ENCODE measurements at places on chromosomes 3 and 15.

- DNase-seq = no peak
Measured at GRCh38 chr15:55959744-55960447, 33.5 kb downstream of the NEDD4 start.

GRCh38 chr3:99579246-99579645 is 59.1 kb upstream of the COL8A1 start:
- peak; percentile 67 for DNase-seq

- DNase-seq = no peak
Measured at GRCh38 chr15:38192496-38192895, 60.1 kb upstream of the SPRED1 start.

DNA sequence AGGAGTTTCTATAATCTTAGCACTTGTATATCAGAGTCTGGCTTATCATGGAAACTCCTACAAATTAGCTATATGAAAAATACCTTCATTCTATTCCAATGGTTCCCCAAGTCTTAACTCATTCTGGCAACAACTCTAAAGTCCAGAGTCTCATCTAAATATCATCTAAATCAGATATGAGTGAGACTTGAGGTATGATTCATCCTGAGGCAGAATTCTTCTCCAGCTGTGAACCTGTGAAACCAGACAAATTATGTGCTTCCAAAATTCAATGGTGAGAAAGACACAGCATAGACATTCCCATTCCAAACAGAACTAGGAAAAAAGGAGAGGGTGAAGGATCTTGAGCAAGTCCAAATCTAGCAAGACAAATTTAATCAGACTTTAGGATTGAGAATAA is 138.8 kb downstream of the THRB start:
- DNase-seq = no peak

GRCh38 chr3:155585384-155585783 is 159.5 kb downstream of the PLCH1 start:
- DNase-seq = no peak

DNA sequence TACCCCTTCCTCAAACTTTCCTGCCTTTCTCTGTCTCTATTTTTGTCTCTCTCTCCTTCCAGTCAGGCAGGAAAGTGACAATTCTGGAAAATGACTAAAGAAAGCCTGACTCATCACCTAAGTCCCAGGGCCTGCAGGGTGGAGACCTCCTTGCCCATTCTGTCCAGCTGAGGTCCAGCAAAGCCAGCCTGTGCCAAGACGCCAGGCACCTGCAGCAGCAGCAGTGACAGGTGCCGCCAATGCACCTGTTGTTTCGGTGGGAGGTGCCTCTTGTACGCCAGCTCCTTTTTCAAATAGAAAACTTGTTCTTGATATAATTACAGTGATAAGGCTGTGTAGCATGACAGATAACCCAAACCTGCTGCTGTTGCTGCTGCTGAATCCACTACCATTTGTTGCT is 501.3 kb downstream of the NTRK3 start:
- peak; percentile 22 for DNase-seq

- DNase-seq = peak; percentile 92
Measured at GRCh38 chr15:63503739-63504246, 600 bp upstream of the USP3 start.

- peak; percentile 3 for DNase-seq
Measured at GRCh38 chr3:83514130-83514914, 1444.5 kb upstream of the CADM2 start.

GRCh38 chr3:47678446-47679338 is 100.0 kb upstream of the CSPG5 start:
- no peak for DNase-seq

DNA sequence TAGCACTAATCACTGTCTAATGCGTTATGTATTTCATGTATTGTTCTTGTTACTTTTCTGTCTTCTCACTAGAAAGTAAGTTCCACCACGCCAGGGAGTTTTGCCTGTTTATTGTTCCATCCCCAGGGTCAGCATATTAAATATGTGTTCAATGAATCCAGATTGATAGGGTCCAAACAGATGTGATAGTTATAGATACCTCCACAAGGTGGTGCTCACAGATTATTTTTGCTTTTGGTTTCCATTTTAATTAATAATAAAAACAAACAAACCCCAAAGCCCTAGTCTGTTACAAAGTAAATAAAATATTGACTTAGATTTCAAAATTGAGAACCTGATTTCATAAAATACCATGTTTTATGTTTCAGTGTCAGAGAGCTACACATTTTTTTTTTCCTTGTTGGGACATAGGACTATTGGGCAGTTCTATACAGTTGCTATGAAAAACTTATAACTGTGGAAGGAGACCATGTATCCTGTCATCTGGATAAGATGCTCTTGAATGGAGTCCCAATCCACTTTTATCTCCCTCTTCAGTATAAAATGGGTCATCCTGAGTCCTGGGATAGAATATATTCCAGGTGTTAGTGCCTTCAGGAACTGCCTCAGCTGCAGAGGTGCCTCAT is 12.4 kb downstream of the OTOL1 start:
- DNase-seq = peak; percentile 36

- peak; percentile 75 for DNase-seq
Measured at GRCh38 chr3:11499144-11499543, 144.6 kb downstream of the VGLL4 start.

GRCh38 chr3:12774619-12775018 is 15.6 kb upstream of the TMEM40 start:
- no peak for DNase-seq

DNA sequence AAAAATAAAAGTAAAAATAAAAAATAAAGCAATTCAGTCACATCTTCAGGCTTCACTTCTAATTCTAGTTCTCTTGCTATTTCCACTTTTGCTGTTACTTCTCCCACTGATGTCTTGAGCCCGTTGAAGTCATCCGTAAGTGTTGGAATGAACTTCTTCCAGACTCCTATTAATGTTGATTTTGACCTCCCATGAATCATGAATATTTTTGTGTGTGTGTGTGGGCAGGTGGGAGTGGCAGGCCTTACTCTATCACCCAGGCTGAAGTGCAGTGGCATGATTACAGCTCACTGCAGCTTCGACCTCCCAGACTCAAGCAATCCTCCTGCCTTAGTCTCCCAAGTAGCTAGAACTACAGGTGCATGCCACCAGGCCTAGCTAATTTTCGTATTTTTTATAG is 10.7 kb downstream of the USP4 start:
- no peak for DNase-seq

GRCh38 chr3:186938716-186939115 is 8.4 kb downstream of the ST6GAL1 start:
- DNase-seq = peak; percentile 40

DNA sequence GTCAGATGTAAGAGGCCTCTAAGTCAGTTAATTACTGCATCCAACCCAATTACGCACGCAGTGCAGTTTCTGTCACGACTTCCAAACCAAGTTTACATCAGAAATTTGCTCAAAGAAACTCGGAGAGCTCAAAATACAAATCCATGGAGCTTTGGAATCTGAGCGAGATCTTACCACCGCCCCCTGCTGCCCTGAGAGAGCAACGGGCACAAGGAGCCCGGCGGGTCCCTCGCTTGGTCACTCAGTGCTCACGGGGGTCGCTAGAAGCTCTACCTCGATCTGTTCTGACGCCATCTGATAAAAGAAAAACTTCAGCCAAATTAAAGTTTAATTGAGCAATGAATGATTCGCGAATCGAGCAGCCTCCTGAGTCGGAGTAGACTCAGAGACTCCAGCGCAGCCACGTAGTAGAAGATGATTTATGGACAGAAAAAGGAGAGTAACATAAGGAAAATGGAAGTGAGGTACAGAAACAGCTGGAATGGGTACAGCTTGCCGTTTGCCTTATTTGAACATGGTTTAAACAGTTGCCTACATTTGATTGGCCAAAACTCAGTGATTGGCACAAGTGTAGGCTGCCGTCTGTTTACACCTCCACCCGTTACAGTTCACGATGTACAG is 232.7 kb upstream of the ATP10A start:
- no peak for DNase-seq

DNA sequence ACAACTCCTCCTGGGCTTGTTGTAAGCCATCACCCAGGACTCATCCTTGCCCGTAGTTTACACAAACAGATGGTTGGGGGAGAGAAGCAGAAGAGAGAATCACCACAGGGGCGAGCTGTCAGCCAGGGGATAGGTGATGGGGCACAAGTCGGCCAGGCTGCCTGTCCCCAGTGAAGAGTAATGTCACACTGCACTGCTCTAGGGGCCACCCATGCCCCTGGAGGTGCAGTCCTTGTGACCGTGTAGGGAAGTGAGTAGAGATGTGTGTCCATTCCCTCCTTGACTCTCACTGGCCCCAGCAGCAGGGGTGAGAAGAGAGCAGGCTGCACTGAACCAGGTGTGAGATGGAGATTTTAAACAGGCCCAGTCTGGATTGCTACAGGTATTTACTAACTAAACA is 17.1 kb upstream of the PRSS50 start:
- no peak for DNase-seq

GRCh38 chr15:31034152-31034551 is 42.7 kb upstream of the MTMR10 start:
- no peak for DNase-seq

DNA sequence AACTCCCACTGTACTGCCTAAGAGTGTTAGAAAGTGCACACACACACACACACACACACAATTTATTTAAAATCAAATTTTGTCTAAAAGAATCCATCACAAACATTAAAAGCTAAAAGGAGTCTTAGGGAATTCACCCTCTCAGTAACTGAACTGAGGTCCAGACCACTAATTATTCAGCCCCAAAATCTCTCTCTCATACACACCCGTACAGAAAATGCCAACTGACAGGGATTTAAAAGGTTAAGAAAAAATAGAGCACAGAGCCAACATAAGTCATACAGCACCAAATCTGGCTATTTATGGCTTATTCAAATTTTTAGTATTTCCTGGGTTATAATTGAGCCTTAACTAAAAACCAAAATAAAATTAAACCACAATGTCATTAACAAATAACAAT is 20.7 kb downstream of the GBE1 start:
- DNase-seq = no peak

Measured in mesenchymal stem cell (in vitro differentiated cells and primary cell).